ENCODE measurements at places on chromosomes 11 and 22. TPM values are rescaled to one million over a fixed set of nuclear protein-coding genes. Genes with fewer than 3 reads are reported as not detected.

The TRIM29 gene
- not detected for total RNA-seq

The OR9Q2 gene
- total RNA-seq: not detected

The CNGA4 gene
- total RNA-seq: not detected

The ANAPC15 gene
- total RNA-seq: 67.9 TPM
